ENCODE measurements at places on chromosomes 12 and 14. TPM values are rescaled to one million over a fixed set of nuclear protein-coding genes. Genes with fewer than 3 reads are reported as not detected.

HELB gene
- 4.7 TPM for total RNA-seq

TSPAN8 gene
- 0.65 TPM for total RNA-seq

LRFN5 gene
- not detected for total RNA-seq

ZNF385A gene
- 2.9 TPM for total RNA-seq

AMIGO2 gene
- total RNA-seq: 1.2 TPM

SRRM4 gene
- total RNA-seq: not detected

BMP4 gene
- total RNA-seq: 73.5 TPM

CAPZA3 gene
- not detected for total RNA-seq
